HT-29 (cell line): ENCODE measurements at places on chromosomes 1 and 21. TPM values are rescaled to one million over a fixed set of nuclear protein-coding genes. Genes with fewer than 3 reads are reported as not detected.

The GSTM1 gene
- not detected in 2 replicates for total RNA-seq

The SYPL2 gene
- not detected in 2 replicates for total RNA-seq

The FAM167B gene
- 0.29 TPM in 1 of 2 replicates, not detected in the other for total RNA-seq

The OR2M3 gene
- not detected in 2 replicates for total RNA-seq

DNA sequence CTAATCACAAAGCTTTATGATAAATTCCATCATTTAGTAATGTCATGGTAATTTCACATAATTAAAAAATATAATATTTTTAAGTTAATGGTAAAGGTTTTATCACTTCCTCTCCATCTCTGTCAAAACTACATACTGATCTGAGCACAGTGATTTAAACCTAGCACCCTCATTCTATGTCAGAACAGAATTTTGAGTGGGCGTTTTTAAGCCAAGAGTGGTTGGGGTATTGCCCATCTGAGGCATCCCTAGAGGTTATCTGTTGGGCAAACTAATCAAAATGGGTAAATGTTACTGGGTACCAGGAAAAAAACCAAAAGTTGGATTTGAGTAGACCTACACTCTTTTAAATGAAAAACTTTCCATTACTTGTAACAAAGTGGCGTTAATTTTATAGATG is 100.7 kb upstream of the GFI1 start:
- DNase-seq: no peak

DNA sequence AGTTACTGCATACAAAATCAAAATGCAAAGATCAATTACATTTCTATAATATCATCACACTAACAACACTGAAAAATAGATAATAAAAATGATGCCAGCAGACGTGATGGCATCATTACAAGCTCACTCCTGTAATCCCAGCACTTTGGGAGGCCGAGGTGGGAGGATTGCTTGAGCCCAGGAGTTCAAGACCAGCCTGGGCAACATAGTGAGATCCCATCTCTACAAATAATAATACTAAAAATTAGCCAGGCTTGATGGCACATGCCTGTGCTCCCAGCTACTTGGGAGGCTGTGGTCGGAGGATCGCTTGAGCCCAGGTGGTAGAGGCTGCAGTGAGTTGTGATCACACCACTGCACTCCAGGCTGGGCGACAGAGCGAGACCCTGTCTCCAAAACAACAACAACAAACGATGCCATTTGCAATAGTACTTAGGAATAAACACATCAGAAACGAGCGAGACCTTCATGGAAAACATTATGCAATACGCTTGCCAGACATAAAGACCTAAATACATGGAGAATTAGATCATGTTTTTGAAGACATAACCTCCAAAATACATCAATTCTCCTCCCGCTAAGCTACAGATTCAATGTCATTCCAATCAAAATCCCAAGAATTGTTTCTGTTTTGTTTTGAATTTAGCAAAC is 86.6 kb upstream of the ERRFI1 start:
- no peak for DNase-seq

- no peak for DNase-seq
These were observed 81.7 kb upstream of the TSPAN2 start for GRCh38 chr1:115170961-115171392.

DNA sequence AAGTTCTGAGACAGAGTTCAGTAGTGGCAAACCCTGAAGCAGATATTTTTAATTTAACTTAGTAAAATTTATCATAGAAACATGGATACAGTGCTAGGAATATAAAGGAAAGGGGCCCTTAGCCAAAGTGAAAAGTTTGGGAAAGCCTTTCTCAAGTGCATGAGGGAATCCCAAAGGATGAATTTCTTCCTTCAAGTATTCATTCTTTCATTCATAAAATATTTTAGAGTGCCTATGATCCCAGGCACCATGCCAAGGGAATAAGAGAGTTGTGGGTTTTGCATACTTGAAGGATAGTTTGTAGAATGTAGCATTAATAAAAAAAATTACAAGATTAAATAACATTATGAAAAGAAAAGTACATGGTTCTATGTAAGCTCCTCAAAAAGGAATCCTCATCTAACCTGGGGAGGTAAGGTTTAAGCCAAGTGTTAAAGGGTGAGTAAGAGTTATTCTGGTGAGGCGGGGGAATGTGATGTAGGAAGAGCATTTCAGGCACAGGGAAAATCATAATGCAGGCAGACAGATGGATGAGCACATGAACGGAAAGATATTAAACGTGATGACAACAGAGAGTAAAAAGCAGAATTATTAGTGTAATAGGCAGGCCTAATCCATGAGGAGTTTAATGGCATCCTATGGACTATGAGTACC is 40.4 kb upstream of the NTNG1 start:
- no peak for DNase-seq

DNA sequence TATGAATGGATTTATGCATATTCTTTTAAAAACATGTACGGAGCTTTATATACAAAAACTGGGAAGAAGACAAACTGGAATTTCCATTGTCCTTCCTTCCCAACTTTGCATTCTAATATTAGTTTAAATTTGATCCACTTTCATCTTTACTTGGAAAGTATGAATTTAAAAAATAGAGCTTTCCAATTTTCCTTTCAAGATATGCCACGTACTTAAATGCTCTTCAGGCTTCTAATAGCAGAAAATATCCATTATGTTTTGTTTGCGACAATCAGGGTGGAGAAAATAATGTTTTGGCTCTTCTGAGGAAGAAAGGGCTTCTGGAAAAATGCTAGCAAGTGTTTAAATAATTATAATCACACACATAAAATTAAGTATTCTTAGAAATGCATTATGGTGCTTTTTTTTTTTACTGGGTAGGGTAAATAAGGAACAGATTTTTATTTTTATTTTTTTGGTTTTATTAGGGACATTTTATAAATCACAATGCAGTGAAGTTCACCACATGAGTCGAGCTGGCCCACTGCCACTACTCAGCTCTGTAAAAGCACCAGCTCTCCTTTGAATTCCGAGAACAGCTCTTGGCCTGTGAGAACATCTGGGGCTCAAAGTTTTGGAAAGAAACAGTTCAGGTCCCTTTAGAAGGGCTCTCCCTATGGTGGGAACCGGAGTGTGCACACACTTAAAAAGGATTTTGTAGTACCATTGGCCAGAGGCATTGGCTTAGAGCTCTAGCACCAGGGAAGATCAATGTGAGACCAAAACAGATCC is 287.4 kb upstream of the LYPLAL1 start:
- peak; percentile 37 for DNase-seq

- no peak for DNase-seq
These were observed 64.8 kb upstream of the GALNT2 start for GRCh38 chr1:230002164-230002803.

- no peak for DNase-seq
These were observed 40.9 kb upstream of the RALGPS2 start for GRCh38 chr1:178684111-178684510.

GRCh38 chr1:184843732-184844495 is 89.3 kb upstream of the EDEM3 start:
- no peak for DNase-seq

GRCh38 chr1:54309631-54310366 is 96.4 kb downstream of the SSBP3 start:
- DNase-seq: no peak

GRCh38 chr1:91345395-91346005 is 59.1 kb downstream of the HFM1 start:
- no peak for DNase-seq

GRCh38 chr1:62382658-62382955 is 54.2 kb upstream of the USP1 start:
- no peak for DNase-seq

DNA sequence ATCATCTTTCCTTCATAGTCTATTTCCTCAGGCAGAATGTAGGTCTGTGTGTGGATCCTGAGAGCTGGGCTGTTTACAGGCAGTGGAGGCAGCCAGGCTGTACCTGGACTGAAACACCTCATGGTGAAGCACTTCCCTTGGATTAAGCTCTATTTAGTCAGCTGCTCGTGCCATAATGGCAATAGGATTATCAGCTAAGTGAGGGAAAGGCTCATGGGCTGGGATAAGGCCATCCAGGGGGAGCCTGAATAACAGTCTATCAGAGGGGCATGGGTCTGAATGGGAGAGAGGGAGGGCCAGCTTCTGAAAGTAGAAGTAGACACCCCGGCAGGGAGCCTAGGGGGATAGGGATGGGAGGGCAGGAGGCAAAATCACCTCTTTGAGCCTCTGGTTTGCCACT is 8.3 kb downstream of the RNASEL start:
- no peak for DNase-seq
